ENCODE measurements at places on chromosomes 16 and 17.

- DNase-seq: no peak
These were observed 57.9 kb downstream of the AKAP1 start for GRCh38 chr17:57142925-57143324.

DNA sequence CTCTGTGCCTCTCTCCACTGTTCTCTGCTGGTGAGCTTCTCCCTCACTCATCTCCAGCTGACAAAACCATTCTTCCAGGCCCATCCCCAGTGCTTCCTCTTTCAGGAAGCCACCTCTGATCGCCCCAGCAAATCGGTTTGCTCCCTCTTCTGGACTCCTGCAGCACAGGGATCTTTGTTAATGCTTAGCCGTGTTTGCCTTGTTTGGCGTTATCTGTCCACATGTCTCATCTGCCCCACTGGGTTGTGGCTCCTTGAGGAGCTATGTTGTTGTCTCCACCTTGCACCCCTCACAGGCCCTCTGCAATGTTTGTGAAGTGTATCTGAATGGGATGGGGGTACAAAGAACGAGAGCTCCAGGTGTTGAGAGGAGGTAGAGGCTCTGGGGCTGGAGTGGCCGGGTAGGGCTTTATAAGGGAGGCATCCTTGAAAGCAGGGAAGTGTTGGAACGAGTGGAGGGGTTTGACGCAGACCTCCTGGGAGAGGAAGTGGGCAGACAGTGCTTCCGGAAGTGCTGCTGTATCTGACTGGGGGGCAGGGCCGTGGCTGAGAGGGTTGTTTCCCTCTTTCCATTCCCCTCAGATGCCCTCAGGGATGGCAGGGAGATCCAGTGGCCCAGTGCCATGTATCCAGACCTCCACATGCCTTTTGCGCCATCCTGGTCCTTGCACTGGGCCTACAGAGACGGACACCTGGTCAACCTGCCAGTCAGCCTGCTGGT is 27.8 kb downstream of the CASKIN2 start:
- DNase-seq: no peak

- DNase-seq: peak; percentile 82
These were observed 112.1 kb downstream of the UTP18 start for GRCh38 chr17:51372345-51373004.

DNA sequence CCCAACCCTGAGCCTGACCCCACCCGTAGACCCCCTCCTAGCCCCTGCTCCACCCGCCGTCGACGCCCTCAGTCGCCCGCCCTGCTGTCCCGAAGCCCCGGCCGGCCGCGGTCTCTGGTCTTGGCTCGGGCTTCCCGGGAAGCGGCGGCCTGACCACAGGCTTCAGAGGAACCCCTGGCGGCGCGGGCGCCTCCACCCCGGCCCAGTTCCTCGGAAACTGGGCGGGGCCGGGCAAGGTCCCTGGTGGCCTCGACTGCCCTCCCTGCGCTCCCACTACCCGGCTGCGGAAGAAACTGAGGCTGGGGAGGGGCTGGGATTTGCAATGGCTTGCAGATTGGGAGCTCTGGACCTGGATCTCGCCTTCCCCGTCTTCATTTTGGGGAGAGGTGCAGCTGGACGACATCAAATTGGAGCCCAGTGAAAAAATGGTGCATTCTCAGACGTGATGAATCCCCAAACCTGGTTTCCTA is 692 bp upstream of the SOCS1 start:
- DNase-seq: no peak

DNA sequence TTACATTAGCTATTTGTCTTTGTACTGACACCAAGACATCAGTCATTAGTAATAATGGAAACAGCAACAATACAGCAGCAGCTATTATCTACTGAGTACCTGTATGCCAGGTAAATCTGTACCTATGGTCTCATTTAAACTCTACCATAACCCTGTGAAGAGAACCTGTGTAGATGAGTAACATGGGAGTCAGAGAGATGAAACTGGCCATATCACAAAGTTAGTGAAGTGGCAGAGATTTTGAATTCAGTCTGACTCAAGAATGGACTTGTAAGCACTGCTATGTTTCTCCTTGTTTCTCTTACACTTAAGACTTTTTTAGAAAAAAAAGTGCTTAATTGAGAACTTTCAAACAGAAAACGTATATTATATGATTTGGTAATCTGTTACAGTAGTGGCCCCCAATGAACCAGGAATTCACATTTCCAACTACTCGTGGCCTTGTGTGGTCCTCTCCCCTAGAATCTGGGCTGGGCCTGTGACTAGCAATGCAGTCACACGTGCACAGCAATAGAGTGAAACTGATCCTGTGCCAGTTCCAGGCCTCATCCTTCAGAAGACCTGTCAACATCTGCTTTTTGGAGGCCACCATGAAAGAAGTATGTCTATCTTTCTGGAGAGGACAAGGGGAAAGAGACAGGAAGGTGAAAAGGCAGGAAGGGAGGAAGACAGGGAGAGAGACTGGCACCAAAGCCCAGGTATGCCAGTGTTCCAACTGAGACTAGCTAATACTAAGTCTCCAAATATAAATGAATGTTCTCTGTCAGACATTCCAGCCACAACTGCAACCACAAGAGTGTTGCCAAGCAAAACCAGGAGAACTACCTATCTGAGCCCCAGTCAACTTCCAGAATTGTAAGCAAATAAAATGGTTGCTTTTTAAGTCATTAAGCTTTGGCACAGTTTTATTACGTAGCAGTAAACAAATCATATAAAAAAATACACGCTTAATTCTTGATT is 12.0 kb downstream of the CRLF3 start:
- DNase-seq: no peak

GRCh38 chr17:62899361-62899760 is 66.7 kb upstream of the TANC2 start:
- DNase-seq: no peak

DNA sequence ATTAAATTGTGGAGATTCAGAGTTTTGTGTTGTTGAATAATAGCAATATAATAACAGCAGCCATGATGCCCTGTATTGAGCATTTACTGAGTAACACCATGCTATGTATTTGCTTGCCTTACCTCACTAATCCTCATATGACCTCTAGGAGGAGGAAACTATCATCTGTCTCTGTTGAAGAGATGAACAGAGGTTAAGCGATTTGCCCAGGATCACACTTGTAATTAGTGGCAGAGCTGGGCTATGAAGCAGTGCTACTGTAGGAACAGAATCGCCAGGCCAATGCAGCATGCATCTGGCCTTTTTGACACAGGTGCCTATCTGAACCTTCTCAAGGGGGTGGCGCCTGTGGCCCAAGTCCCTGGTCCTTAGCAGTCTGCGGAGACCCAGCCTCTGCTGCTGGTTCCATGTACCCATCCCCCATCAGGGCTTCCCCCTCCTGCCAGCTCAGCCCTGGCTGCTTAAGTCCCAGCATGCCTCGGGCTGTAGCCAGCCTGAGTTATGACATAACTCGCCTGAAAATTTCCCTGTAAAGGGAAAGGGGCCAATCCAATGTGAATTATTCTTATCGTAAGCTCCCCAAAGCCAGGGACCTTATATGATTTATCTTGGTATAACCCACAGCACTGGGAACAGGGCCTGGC is 50.4 kb upstream of the HS3ST2 start:
- DNase-seq: no peak

DNA sequence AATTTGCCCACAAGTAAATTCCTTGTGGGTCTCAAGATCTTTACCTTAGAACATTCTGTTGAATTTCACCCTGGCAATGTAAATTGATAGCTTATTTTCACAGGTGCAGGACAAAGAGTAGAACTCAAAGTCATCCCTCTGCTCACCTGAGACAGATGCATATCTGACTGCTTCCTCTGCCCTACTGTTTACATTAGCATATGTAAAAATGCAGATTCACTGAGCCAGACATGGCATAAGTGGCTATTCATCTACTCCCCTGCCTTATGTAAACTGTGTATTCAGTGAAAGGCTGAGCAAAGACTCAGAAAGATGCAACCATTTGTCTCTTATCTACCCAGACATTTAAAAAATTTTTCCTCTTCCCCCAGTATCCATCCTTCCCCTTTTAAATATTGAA is 22.3 kb upstream of the MILR1 start:
- DNase-seq: no peak

DNA sequence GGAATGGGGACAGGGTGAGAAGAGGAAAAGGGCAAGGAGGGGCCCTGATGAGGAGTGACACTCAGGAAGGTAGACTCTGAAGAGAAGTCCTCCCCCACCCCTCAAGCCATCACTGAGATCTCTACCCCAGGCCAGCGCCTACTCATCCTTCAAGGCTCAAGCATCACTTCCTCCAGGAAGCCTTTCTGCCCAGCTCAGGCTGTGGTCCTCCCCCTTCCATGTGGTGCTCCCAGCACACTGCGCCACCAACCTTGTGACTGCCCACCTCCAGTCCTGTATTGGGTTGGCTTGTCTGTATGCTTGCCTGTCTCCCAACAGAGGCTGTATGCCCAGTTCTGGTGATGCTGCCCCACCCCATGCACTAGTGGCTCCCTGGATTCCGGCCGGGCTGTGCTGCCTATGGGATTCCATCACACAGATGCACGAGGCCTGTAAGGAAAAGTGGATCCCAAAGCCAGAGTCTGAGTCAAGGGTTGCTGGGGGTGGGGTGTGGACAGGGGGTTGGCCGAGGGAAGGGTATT is 19.8 kb upstream of the ZFP90 start:
- DNase-seq: no peak

DNA sequence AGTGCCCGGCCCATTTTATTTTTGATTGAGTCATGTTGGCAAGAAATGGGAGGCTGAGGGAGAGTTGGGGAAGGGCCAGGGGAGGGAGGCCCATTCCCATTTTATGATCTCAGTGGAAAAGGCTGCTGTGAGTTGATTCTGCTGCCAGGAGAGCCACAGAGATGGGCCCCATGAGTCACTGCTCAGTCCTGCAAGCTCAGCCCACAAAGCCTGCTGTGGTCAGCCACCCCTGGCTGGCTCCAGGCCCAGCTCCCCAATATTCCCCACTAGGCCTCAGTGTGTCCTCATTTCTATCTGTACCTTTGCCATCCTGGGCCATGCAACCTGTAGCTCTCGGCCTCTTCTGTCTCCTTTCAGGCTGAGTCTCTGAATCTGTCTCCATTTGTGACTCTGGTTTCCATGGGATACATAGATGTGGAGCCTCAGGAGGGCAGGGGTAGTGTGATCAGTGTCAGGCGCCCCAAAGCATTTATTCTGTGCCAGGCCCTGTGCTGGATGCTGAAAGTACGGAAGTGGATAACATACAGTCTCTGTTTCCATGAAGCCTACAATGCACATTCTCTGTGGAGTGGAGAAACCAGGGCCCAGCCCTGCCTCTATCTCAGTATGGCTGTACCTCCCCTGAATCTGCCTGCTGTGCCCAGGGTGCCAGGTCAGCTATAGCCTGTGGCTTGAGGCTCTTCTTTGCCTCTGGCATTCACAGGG is 1.9 kb upstream of the PLEKHG4 start:
- peak; percentile 57 for DNase-seq

DNA sequence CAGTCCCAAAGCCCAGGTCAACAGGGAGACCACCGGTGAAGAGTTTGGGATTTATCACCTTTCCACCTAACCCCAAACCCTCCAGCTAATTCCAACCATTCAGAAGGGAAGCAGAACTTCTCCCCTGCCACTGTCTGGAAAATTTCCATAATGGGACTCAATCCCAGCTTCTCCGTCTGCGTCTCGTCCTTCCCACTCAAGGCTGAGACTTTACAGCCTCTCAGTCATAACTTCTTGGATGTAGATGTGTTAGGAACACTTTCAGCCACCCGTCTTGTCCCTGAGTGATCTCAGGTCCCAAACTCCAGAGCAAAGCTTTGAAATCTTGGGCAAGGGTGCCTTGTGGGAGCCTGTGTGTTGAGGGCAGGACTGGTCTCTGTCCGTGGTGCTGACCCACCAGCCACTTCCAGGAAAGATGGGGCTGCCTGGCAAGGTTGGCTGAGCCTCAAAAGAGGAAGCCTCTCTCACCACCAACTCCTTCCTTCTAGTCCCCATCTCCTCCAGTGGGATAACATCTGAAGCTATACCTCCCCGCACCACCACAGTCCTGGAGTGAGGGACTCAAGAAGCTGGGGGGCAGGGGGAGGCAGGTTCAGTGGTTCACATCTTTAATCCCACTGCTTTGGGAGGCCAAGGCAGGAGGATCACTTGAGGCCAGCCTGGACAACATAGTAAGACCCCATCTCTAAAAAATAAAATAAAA is 9.3 kb downstream of the GAS2L2 start:
- DNase-seq: no peak

GRCh38 chr17:77111934-77112296 is 28.9 kb upstream of the SEC14L1 start:
- DNase-seq: no peak

GRCh38 chr16:17607075-17607509 is 136.3 kb upstream of the XYLT1 start:
- no peak for DNase-seq

GRCh38 chr17:40559564-40559916 is 5.7 kb downstream of the CCR7 start:
- DNase-seq: no peak

All from NCI-H446 treated with DMSO at 0.1 percent for 48 hours (cell line).